ENCODE measurements at places on chromosomes 12 and 14.

DNA sequence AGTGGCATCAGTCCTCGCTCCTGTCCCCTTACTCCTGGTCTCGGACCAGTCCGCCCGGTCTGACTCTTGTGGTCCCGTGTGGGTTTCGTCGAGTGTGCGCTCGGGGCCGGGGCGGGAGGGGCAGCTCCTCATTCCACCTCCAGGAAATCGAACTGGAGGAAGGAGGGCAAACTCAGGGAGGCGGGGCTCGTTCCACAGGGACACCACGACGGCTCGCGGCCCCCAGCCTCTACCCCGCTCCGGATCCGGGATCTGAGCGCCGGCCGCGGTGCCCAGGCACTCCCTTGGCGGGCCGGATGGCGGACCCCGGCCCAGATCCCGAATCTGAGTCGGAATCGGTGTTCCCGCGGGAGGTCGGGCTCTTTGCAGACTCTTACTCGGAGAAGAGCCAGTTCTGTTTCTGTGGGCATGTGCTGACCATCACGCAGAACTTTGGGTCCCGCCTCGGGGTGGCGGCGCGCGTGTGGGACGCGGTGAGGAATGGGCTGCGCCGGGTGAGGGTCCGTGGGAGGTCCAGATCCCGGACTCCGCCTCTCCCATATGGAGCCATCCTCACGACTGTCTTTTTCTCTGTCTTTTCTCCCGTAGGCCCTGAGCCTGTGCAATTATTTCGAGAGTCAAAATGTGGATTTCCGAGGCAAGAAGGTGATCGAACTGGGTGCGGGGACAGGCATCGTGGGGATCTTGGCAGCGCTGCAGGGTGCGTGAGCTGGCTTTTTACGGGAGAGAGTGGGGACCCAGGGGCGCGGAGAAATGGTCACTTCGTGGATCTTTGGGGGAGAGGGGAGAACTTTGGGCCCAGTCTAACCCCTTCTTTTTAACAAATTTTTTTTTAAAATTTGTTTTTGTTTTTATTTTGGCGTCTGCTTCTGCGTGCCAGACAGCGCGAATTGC, at the start of gene EEF1AKMT3:
Gene EEF1AKMT3, plus strand, starts transcription at position 186 of the 894 bp plus-strand sequence. Its CDS starts 111 bp downstream, at position 297.
- peak; percentile 20 for DNase-seq

GRCh38 chr12:57621497-57622292, 10.5 kb downstream of the ARHGEF25 start:
- DNase-seq = peak; percentile 40

DNA sequence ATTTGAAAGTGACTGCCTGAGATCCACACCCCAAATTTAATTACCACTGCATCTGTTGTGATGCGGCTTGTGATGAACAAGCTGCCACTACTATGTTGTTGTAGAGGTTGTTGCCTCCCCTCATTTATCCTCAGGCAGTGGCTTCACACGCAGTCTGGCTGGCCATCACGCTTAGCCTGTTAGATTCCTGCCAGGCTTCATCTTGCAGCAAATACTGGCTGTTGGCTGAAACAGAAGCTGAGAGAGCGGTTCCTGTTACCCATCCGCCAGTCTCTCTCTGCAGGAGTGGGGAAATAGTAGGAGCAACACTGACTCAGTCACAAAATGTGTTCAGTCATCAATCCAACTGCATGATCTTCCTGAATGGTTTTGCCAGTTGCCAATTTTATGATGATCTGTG, 934.4 kb downstream of the FLRT2 start:
- DNase-seq = no peak

DNA sequence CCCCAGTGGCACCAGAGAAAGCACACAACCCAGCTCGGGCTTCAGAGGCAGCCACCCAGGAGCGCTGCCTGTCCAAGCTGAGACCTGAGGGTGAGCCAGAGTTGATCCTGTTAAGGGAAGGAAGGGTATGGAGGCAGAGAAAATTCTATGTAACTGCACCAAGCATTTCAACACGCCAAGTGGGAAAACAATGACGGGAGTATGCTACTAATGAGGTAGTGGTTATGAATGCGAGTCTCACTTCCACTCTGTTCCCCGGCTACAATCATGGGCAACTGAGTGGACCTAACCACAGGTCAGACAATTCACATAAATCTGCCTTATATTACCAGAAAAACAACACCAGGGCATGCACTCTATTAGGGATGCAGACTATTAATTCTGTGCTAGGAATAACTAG, 9.9 kb downstream of the ATG14 start:
- DNase-seq = no peak

- no peak for DNase-seq
These were observed 42.0 kb upstream of the A2ML1 start for GRCh38 chr12:8780389-8780788.

- no peak for DNase-seq
These were observed 243.8 kb upstream of the BTG1 start for GRCh38 chr12:92389466-92389865.

DNA sequence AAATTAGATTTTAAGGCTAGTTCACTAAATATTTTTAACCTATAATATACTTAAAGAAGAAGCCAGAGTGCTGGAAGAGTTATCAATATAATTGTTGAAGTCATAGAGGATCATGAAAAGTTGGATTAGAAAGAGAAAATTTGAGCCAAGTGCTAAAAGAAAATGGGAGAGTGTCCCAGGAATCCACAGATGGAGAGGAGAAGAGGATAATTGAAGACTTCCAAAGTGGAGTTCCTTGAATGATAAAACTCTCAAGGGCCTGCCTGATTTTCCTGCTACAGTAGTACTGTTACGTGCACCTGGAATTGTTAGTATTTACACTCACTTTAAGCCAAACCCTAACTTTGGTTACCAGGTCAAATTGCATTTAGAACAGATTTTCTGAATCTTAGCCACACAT, 113.2 kb downstream of the MSRB3 start:
- no peak for DNase-seq

DNA sequence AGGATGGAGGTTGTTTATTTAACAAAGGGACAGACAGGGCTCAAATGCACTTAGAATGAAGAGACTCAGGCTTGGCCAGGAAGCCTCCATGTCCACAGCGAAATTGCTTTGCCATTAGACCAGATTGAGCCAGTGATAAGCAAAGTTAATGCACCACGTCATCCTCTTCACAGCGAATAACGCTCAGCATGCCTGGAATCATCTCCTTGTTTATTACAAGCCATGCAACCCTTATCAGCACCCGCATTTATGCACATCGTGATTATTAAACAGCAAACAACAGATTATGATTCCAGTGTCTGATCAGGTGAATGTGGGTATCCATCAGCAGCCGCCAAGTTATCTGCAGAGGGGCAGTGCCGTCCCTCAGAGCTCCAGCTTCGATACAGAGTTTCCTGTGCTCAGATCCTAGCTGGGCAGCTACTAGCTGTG, 175.0 kb upstream of the TMEM132C start:
- DNase-seq = no peak

DNA sequence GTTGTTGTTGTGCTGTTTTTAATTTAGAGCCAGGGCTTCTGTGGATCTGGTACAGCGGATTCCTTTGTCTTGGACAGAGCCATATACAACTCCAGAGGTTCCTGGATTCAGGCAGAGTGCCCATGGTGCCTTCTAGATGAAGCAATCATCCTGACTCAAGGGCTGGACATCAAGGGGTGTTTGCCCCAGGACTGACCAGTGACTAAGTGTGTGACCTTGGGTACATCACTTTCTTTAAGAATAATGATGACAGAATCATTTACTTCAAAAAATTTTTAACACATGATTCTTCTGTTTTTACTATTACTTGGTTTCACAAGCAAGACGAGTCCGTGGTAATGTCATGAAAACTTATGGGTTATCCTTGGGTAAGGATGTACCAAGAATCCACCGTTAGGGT, 397.3 kb downstream of the ZFP36L1 start:
- no peak for DNase-seq

DNA sequence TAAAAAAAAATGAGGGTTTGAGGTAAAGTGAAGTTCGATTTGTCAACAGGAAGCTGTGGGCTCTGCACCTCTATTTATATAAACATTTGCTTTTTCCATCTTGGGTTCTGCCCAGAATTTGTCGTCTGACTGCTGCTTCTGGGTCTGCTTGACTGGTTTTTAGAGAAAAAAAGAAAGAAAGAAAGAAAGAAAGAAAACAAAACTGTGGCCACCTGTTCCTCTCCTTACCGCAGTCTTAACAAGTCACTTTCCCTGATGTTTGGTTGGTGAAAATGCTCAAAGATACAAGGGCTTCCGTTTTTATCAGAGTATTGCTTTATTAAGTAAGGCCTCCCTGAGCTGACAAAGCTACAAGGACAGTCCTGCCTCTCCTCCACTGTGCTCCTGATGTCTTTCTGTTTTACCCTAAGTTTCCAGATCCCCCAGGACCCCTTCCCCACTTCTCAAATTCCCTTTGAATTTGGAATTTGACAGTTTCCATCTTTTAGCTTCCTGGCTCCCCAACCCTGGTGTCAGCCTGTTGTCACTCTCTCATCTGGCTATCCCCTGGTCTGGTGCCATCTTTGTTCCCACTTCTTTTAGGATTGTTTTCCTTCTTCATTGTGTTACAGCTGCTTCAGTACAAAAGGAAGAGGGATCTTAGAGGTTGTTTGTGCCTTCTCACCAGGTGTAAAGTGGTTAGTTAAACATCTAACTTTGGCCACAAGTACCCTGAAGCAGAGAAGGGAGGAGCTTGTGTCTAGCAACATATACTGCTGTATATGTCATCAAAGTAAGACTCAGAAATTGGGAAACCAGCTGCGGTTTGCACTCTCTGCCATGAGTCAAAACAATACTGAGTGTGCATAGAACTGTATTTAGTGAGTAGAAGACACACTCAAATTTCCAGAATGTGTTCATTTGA, 18.0 kb downstream of the MFAP5 start:
- DNase-seq = peak; percentile 29

DNA sequence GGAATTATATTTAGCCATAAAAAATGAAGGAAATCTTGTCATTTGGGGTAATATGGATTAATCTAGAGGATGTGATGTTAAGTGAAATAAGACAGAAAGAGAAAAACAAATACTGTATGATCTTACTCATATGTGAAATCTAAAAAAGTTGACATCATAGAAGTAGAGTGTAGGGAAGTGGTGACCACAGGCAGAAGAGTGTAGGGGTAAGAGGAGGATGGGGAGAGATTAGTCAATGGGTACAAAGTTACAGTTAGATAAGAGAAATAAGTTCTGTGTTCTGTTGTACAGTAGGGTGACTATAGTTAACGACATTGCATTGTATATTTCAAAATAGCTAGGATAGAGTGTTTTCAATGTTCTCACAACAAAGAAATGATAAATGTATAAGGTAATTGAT, 87.0 kb downstream of the TSHR start:
- DNase-seq = no peak

DNA sequence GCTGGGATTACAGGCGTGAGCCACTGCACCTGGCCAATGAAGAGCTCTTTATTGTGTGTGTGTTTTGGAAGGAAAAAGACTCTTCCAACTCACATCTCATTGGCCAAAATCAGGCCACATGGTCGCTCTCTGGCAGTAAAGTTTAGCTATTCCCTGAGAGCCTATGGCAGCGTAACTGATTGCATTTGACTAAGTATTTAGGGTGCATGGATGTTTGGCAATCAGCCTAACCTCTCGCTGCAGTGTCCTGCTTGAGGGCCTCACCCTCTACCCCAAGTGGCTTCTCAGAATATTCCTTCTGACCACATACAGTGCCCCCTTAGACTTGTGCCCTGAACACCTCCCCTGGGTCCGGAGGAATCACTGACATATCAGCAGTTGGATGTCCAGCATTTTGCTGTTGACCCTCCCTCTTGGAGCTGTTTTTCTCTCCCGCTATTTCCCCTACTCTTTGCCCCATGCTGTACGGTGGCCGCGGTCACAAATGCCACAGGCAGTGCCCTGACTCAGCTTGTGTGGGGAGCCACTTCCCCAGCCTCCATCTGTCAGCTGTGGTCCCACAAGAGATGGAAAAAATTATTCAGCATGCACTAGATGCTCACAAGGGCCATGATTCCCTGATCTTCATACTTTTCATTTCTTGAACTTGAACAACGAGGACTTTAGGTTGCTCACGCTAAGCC, 9.5 kb downstream of the PHETA1 start:
- peak; percentile 12 for DNase-seq

DNA sequence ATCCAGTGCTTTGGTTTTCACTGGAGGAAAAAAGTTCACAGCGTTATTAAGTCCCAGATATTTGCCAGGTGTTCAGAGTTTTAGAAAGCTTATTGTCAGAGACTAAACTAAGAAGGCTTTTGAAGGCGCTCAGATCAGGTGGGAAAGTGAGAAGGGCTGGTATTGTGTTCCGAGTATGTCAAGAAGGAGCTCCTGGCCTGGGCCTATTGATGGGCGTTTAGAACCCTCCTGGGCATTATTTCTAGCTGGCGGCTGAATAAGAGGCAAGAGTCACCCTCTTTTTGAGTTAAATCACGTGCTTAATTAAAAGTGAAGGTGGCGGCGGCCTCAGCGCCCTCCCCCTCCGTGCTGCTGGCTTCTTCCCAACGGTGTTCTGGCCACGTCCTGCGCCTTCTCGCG, 20.9 kb upstream of the GNS start:
- DNase-seq = peak; percentile 2

- DNase-seq = no peak
These were observed at the start of gene SRRM4 for GRCh38 chr12:118981285-118982211. Gene SRRM4 (plus strand): TSS chr12:118981541. CDS start chr12:118981883, 342 bp downstream.

Data from activated CD4-positive, alpha-beta T cell treated with anti-CD3 and anti-CD28 coated beads, Interleukin-2, amount 50 U/mL, for 4 hours (primary cell).